Left lobe of liver (tissue), 2 donors: ENCODE measurements at places on chromosomes 11 and 22. TPM values are rescaled to one million over a fixed set of nuclear protein-coding genes. Genes with fewer than 3 reads are reported as not detected.

The JAML gene
- total RNA-seq, result 1.9 TPM

The OR52N4 gene
- total RNA-seq, result not detected

- DNase-seq, result no peak
These were observed 7.8 kb upstream of the ADAMTS8 start for GRCh38 chr11:130436171-130436570.

DNA sequence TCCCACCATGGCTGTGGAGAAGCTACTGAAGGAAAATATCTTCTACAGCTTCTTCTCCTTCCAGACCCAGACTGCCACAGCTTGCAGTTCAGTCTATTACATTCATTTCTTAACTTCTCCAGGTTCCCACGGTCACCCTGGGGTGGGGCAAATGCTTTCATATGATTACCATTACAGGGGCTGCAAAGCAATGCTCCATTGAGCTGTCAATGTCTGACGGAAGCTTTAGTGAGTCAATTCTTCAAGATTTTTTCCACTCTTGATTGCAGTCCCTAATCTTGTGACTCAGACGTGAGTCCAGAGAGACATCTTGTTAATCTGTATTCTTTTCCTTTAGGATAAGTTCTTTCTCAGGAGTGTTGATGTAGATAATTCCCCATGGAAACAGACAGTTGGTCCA is 233.4 kb upstream of the DDI1 start:
- no peak for DNase-seq
